Left forelimb (tissue), 1 donor: ENCODE measurements at places on chromosomes 5 and 9.
A peak's percentile ranks its signal among the peaks of the same experiment; 100 is the strongest.

DNA sequence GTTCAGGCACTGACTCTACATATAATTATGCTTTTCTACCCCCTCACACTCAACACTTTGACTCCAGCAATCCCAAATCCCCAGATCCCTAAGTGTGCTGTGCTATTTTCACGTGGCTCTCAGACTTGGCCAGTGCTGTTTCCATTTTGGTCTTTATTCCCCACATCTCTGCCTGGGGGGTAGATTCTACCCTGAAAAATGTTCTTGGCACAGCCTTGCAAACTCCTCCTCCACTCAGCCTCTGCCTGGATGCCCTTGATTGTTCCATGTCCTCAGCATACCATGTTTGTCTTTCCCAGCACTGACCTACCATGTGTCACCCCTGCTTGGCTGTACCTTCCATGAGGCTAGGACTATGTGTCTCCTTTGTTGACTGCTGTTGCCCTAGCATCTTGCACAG is 43.0 kb downstream of the FXN start:
- no peak for DNase-seq

DNA sequence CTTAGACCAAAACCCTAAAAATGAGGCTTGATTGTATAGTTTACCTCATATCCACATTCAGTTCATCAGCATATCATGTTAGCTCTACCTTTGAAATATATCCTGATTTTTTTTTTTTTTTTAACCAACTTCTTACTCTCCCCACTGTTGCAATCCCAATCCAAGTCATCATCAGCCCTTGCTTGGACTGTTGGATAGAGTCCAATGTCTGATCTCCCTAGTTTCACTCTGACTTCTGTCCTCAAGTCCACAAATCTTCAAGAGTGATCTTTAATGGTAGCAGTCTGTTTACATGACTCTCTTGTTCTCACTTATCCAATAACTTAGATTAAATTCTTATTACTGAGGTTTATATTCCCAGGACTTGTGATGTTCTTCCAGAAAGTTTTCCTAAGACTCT is 30.8 kb downstream of the NAA35 start:
- no peak for DNase-seq

GRCh38 chr5:57895766-57896165 is 413.2 kb upstream of the ACTBL2 start:
- DNase-seq, result no peak

GRCh38 chr5:77852514-77853352 is 76.6 kb upstream of the TBCA start:
- DNase-seq, result peak; percentile 83

GRCh38 chr5:38079620-38080402 is 178.5 kb upstream of the EGFLAM start:
- DNase-seq, result no peak

DNA sequence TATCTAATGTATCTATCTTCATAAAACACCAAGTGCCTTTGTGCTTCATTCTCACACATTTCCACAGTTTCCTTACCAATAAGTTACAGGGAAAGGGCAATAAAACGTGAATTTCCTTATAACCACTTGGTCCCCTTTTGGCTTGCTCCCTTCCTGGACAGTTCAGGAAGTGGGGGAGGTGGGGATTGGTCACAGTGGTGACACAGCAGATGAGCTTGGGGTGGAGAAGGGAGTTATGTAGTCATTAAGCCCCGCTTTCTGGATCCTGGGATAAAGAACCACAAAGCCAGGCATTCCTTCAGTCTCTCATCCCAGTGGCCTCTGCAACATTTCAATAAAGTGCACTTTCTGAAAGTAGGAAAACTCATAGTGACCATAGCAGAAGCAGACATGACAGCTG is 47.1 kb upstream of the FYB1 start:
- DNase-seq, result no peak

- DNase-seq, result no peak
These were observed 83.7 kb upstream of the SLC27A6 start for GRCh38 chr5:128881502-128882018.

DNA sequence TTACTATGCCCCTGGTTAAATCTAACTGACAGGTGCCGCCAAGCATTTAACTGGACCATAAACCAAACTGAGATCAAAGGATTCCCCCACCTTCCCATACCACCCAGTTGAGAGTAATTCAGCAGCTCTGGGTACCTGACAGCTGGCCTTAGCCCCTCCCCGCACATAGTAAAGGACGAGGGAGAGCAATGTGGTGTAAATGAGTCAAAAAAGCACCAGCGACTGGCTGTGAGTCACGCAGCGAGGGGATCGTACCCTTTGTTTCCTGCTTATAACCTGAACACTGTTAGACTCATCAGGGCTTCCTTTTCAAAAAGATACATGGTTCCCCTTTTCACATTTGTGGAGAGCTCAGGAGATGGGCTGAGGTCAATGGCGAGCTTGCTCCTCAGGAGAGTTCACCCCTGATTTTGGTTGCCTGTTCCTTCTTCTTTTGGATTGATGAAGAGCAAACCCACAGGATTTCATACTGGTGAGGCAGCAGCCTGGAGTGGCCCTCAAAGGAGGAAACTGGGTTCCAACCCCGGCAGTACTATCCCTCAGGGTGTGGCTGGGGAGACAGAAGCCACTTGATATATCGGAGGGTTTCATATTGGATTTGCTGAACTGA is 71.5 kb downstream of the ANKRD33B start:
- DNase-seq, result no peak

- DNase-seq, result no peak
These were observed 31.7 kb upstream of the CEP72 start for GRCh38 chr5:580436-580835.

DNA sequence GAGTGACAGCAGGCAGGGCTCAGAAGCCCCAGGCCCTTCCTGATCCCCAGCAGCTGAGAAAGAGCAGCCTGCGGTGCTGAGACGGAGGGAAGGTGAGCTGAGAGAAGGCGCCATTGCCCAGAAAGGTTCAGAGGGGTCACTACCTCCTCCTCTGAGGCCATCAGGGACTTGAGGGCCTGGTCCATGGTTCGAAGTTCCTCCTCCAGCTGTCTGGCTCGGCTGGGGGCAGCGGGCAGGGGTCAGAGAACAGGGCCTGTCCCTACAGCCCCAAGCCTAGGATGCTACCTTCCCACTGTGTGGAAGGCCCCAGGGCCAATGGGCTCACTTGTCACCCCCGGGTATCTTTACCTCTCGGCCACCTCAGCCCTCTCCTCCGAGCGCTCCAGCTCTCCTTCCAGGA is 4.8 kb downstream of the TPM2 start:
- DNase-seq, result no peak

DNA sequence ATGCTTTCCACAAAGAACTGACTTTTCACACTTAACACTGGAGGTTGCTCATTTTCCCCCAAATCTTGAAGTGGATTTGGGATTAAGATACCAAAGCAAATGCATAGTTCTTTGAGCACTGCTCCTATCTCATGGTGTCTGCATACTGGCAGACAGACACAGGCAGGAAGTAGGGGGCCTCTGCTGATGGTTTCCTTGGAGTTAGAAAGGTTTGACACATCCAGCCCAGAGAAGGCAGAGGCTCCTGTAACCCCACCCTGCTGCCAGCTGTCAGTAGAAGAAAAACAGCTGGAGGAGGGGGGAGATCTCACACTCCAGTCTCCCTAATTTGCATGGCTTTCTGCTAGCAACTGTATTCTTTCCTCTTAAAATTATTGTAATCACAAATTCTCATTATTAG is 44.1 kb downstream of the APTX start:
- no peak for DNase-seq

GRCh38 chr9:86948074-86948929 is 996 bp upstream of the GAS1 start:
- peak; percentile 91 for DNase-seq

GRCh38 chr5:147887026-147887627 is 8.6 kb downstream of the SCGB3A2 start:
- DNase-seq, result no peak

GRCh38 chr9:26221290-26221689 is 543.0 kb upstream of the TUSC1 start:
- DNase-seq, result no peak

DNA sequence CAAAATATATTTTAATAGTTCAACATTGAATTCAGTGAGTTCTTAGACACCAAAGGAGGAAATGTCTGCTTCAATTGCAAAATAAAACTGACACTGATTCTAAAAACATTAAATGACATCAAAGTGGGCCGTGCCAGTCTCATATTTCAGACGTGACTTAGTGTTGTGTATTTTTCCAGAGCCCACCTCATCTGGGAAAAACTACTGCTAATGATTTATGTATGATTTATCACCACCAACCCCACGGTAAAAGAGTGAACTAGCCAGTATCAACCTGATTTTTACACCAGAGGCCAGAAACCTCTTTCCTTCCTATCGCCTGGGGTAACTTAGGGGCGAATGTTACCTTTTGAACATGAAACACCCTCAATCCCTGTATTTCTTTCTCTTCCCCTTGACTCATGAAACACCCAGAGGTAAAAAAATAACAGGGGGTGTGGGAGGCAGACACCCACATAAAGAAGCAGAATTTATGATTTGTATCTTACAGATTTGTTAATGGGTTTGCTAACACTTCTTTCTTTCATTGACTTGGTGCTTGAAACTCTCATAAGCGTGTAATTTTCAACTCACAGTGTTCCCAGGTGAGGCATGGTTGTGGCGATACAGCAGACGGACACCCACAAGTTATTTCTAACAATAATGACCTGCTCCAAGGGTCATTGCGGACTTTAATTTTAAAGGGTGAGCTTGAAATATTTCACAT is 56.4 kb upstream of the FANCC start:
- DNase-seq, result no peak

DNA sequence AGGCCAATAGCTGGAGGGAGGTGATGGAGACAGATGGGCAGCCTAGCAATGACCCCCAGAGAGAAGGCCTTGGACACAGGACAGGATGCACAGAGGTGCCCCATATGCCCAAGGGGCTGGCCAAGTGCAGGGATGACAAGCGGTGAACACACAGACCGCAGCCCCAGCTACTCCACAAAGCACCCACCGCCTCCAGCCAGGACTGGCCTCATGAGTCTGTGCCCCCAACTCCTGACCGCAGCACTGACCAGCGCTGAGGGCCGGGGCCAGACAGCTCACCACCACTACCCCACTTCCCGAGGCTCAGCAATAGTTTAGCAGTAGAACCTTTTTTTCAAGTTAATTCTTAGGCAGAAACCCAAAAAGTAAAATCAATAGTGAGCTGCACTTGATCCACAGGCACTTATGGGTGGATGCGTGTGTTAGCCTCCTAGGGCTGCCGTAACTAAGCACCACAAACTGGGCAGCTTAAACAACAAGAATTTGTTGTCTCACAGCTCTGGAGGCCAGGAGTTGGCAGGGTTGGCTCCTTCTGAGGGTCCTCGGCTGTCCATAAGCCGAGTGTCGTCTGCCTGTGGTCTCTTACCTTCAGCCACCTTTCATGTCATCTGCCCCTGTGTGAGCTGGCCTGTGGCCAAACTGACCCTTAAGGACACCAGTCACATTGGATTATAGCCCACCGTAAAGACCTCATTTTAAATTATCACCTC is 14.1 kb downstream of the ROR2 start:
- peak; percentile 60 for DNase-seq

DNA sequence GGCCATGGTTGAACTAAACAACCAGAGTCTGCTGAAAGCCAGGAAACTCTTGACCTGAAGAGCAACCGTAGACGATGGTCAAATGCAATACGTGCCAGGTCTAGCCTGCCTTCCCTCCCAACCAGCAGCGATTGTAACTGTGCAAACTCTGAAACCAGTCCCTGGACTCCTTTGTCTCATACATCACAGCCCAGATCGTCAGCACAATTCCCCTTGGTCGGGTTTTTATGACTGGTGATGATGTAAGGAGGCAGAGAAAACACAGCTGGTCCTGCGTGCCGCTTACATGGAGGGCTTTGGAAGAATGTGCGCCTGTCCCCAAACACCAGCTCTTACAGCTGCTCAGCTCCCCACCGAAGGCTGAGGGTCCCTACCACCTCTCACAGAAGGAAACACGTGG is 24.6 kb downstream of the SMIM23 start:
- no peak for DNase-seq

DNA sequence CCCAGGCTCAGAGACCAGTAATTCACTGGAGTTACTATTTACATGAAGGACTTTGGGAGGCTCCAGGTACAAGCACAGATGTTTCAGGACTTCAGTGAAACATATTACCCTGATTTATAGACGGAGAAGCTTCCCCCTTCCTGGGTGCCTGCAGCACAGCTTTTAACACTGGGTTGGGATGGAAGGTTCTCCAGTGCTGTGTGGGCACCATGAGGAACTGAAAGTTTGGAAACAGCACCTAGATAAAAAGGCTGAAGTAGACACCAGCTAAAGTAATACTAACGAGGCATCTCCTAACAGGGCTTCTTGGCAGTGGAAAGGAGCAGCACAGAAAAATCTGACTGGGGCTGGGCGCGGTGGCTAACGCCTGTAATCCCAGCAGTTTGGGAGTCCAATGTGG is 70.7 kb downstream of the GCNT1 start:
- DNase-seq, result no peak

DNA sequence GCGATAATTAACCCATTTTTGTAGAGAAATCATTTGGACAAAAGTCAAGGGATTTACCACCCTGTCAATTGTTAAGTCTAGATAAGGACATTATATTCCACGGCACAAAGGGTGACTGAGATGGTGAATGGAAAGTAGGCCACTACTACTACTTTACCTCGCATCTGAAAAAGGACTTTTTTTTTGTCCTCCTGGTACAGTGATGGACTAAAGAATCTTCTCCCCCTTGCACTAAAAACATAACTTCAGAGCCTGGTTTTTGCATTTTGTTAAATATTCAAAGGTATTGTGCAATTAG is 147.5 kb downstream of the EBF1 start:
- no peak for DNase-seq

DNA sequence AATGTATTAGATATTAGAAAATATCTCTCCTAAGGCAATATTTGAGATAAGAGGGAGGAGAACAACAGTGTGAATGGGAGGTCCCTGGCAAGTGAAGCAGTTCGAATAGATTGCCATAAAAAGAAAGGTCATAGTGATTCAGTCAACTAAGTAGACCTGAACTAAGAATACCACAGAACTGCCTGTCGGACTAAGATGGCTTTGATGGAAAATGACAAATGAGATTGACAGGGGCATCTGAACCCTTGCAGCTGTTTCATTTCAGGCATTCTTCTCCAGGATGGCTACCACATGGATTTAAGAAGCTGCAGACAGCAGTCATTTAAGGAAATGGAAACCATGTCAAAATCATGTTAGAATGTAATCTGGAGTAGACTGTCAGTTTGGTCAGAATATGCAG is 308.4 kb upstream of the MEF2C start:
- DNase-seq, result no peak
